CD4-positive, alpha-beta T cell treated with Interleukin-6 at 100 ng/mL for 8 hours (primary cell): ENCODE measurements at places on chromosomes 13 and 19.

GRCh38 chr19:49553451-49554271, 25.9 kb downstream of the RCN3 start:
- DNase-seq: peak; percentile 51

DNA sequence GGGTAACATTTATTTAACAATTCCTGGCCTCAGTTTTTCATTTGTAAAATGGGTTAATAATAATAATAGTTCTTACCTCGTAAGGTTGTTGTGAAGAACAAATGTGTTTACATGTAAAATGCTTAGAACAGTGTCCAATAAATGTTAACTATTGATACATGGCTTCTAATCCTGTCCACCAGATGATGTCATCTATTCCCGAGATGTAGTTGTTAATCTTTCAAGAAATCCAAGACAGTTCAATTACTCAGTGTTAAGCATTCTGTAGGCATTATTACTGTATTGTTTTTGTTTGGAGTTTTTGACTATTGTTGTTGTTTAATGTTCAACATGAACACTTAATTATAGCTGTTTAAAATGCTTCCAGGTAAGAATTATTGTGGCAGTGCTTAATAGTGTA, 131.0 kb upstream of the FNDC3A start:
- DNase-seq: no peak

DNA sequence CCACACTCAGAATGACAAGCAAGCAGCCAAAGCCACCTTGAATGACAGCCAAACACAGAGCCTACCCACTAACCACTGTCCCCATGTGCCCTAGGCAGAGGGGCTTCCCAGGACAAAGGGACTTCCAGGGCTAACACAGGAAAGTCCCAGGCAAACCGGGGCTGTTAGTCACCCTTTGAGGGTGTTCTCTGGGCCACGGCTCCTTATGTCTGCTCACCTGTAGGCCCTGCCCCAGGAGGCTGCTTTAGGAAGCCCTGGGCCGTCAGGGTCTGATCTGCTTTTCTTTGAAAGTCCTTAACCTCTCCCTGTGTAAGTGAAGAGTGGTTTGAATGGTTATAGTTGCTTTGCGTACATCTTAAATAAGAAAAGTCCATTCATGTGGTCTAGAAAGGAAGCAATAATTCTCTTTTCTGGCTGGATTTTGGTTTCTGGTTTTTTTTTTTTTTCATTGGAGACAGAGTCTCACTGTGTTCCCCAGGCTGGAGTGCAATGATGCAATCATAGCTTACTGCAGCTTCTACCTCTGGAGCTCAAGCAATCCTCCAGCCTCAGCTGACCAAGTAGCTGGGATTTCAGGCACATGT, 161.4 kb downstream of the EFNB2 start:
- no peak for DNase-seq

DNA sequence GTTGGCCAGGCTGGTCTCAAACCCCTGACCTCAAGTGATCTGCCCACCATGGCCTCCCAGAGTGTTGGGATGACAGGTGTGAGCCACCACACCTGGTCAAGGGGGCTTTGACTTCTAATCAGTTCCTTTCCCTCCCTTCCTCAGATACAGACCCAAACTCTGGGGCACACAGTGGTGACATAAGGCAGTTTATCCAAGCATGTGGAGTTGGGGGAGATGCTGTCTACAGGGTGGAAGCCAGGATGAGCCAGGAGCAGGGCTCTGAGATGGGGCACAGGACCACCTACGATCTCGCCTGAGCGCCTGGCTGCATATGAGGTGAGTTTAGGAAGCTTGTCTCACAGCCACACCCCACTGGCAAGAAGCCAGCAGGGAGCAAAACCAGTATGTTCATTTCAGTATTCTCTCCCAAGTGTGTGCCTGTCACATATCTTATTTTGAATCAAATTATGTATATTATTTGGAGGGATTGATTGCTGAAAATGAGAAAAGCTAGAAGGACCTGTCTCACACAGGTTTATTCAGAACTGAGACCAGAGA, 67.7 kb downstream of the KCTD15 start:
- DNase-seq: no peak

DNA sequence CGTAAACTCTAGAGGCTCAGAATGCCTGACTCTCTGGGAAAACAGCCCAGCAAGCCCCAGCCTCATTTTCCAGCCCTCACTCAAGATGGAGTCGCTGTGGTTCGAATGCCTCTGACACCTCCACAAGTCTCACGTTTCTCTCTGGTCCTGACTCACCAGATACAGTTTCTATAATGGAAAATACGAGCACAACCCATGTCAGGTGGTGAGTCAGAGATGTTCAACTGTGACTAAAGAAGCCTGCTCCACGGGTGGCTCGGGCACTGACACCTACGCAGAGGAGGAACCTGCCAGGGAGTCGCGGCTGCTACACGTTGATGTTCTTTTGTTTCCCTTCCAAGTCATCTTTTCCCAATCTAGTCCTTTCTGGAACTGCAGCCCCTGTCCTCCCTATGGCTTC, 87.1 kb upstream of the STK24 start:
- DNase-seq: no peak

DNA sequence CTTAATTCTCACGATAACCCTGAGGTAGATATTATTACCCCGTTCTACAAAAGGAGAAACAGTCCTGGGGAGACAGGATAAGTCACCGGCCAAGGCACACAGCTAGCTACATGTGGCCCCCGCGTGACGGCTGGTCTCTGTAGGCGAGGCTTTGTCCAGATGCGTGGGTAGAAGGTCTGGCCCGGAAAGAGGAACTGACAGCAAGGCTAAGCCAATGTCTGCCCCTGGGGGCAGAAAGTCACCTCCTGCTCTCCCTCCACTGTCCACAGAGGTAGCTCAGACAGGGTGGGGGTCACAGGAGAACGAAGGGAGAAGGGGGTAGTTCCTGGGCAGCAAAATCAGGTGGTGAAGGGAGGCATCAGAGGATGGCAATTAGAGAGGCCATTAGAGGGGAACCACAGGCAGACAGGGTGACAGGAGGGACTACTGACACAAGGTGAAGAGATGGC, 1.8 kb downstream of the APOC4 start:
- DNase-seq: no peak

GRCh38 chr19:5957170-5957569, 20.8 kb downstream of the RANBP3 start:
- DNase-seq: no peak

GRCh38 chr19:54462655-54463530, 685 bp downstream of the LENG9 start:
- peak; percentile 52 for DNase-seq
